ENCODE measurements at places on chromosomes 3 and 15. TPM values are rescaled to one million over a fixed set of nuclear protein-coding genes. Genes with fewer than 3 reads are reported as not detected.

GRCh38 chr3:110569073-110569472 lies 502.5 kb upstream of the NECTIN3 start:
- no peak for DNase-seq

DNA sequence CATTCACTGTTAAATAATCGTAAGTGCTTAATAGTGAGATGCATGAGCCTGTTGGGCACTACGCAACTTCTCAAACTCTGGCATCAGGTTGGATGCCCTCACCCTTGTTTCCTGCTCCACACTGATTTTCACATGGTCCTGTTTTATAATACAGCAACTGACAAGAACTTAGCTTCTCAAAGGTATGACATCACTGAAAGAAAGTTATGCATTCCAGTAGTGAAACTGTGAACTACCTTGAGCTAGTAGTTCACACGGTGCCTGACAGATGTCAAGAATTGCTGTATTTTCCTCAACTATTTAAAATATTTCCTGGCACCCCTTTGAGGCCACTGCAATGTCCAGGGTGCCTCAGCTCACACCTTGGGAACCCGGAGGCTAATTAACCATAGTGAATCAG lies 327.5 kb downstream of the RORA start:
- no peak for DNase-seq

Gene FNDC3B
- 47.9 TPM for total RNA-seq

Gene NDUFAF3
- total RNA-seq, result 271 TPM

Gene CPEB1
- total RNA-seq, result not detected

DNA sequence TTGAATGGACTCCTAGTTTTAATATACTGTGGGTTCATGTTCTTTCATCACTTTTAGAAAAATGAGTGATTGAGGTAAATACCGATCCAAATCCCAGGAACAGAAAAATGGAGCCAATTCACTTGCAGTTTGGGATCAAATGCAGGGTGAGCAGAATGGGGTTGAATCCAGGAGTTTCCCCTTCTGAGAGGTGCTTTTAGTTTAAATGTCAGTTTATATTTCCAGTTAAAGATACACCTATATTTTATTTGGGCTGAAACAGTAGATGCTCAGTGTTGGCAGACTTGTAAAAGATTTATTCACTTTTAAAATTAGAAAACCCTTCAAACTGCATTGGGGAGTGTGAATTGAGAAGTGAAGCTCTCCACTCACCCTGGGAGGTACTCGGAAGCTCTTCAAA lies 2.6 kb downstream of the TRIM71 start:
- DNase-seq, result no peak

Gene HIGD2B
- 1.0 TPM for total RNA-seq

Gene RBP2
- total RNA-seq, result not detected

- peak; percentile 36 for DNase-seq
Measured at GRCh38 chr3:138567403-138567802, 26.7 kb downstream of the CEP70 start.

DNA sequence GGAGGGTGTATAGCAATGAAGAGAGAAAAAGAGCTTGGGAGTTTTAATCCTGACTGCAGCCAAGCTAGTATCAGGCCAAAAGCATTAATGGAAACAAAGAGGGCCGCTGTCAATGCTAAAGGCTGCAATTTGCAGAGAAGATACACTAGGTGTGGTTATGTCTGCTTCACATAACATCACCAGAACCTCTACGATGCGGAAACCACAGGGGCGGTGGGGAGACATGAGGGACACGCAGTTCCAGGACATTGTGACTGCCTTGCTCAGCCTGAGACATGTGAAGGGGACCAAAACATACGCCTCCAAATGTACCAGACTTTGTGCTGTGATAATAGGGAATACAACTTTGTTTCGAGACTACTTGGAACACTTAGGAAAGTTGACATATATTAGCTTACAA lies 88.4 kb downstream of the APBA2 start:
- DNase-seq, result no peak

Gene CCR3
- total RNA-seq, result not detected

- DNase-seq, result no peak
Measured at GRCh38 chr3:161700998-161701397, 204.4 kb downstream of the OTOL1 start.

Gene DCBLD2
- total RNA-seq, result 104 TPM

Gene TMOD3
- total RNA-seq, result 19.9 TPM

- DNase-seq, result peak; percentile 49
Measured at GRCh38 chr3:118636841-118637240, 397.8 kb downstream of the IGSF11 start.

DNA sequence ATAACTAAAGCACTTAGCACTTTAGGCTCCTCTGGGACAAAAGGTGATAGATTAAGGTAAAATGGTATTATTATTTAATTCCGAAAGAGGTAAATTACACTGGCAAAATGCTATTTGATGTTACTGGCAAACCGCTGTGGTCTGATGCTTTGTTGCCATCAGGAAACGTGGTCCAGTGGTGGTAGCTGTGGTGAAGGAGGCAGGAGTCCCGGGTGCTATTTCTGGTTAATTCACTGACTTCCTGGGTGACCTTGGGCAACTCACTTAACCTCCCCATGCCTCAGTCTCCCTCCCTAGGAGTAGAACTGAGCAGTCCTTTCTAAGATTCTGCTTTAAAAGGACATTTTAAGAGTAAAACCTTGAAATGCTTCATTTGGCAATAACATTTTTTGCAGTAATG lies 233.4 kb downstream of the ZPLD1 start:
- DNase-seq, result no peak

Gene SERINC4
- total RNA-seq, result not detected

GRCh38 chr15:58962662-58963565 lies 24.5 kb upstream of the RNF111 start:
- DNase-seq, result no peak

- no peak for DNase-seq
Measured at GRCh38 chr3:32383136-32383711, 8.4 kb upstream of the CMTM7 start.

DNA sequence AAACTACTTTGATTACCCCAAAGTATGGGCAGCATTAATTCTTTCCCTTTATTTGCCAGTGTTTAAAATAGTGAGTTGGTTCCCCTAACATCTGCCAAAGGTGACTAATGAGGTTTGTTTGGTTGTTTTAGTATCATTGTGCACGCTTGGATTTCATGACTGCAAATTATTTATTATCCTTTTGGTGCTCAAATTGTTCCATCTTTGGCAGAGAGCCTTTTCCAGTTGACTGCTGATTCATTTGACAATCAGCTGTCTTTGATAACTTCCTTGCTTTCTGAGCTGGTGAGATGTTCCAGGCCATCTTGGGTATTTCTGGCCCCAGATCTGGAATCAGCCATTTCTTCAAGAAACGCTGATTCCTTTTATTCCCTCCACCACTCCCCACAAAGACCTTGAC lies 8.9 kb downstream of the DLEC1 start:
- DNase-seq, result no peak

- no peak for DNase-seq
Measured at GRCh38 chr3:194946091-194946490, 260.4 kb downstream of the FAM43A start.

DNA sequence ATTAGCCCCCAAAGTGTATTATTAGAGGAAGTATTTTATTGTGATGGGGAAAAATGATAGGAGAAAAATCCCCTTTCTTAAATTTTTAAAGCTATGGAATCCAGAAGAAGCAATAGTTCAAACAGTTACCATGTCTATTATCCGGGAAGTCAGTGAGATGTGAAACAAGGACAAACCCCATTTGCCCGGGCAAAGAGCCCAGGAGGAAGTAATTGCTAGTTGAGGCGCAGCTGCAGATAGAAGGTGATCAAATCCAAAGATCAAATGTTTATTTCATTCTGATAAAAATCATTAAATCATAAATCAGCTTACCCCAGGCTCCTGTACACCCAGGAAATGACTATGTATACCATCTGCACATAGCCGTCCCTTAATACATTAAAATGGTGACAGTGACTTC lies 204.0 kb upstream of the CRBN start:
- no peak for DNase-seq

GRCh38 chr3:188326111-188326510 lies 172.2 kb downstream of the LPP start:
- no peak for DNase-seq

- DNase-seq, result no peak
Measured at GRCh38 chr3:99866261-99866761, 48.6 kb downstream of the CMSS1 start.

DNA sequence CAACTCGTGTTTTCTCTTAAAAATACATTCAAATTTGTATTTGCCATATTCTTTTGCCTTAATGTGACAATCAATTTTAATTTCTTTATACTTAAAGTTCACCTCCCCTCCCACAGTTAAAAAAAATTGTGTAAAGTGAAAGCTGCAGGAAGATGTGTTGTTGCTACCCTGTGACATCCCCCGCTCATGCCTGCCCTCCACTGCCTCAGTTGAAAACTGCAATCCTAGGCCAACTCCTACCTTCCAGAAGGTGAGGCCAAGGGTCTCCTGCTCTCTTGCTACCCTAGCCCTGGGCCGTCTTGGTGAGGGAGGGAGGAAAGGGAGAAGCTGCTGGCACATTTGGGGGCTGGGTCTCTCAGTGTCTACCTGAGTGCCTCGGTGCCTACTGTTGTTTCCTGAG lies 57.0 kb upstream of the CMTM7 start:
- DNase-seq, result peak; percentile 7

Gene OR5K2
- total RNA-seq, result not detected

DNA sequence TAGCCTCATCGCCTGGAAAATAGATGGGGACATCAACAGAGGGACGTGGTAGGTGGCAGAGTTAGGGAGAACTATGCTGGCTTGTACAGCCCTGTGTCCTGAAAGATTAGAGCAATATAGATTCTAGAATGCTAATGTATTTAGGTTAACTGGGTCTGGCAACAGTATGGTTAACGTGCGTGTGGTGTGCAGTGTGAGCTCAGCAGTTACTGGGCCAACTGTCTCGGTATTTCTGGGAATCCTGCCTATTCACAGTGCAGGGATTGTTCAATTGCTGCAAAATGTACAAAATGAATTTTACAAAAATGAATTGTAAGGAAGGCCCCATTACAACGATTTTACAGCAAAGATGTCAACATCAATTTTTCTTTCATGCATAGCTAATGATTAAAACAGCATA lies 20.6 kb downstream of the MEIS2 start:
- no peak for DNase-seq

All from HT-29 (cell line).